NCI-H524 treated with DMSO at 0.1 percent for 48 hours (cell line): ENCODE measurements at places on chromosomes 13 and 19.

GRCh38 chr13:42487221-42487620, 86.7 kb upstream of the TNFSF11 start:
- DNase-seq, result no peak

GRCh38 chr13:26423629-26424028, 133.9 kb upstream of the WASF3 start:
- no peak for DNase-seq

- no peak for DNase-seq
These were observed 1703.6 kb upstream of the PRR20A start for GRCh38 chr13:55437162-55437561.

- no peak for DNase-seq
These were observed 1.9 kb upstream of the RAB20 start for GRCh38 chr13:110563463-110563774.

DNA sequence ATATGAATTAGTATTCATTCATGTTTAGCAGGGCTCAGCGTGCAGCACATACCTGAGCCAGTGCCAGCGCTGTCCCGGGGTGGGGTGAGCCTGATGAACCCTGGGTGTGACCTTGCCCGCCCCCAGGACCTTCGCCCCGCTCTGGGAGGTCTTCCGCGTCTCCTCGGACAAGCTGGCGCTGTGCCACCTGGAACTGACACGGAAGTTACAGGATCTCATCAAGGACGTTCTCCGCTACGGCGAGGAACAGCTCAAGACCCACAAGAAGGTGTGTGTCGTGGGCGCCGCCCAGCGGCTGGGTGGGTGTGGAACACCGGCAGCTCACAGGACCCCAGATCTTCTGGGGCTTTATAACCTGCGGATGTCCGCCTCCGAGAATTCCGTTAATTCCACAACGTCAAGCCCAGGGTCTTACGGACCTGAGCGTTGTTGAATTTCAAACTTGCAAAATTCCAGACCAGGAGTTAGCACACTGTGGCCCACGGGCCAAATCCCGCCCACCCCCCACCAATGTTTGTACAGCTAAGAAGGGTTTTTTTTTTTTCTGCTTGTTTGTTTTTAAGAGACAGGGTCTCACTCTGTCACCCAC, 15.4 kb downstream of the FCHO1 start:
- peak; percentile 61 for DNase-seq

DNA sequence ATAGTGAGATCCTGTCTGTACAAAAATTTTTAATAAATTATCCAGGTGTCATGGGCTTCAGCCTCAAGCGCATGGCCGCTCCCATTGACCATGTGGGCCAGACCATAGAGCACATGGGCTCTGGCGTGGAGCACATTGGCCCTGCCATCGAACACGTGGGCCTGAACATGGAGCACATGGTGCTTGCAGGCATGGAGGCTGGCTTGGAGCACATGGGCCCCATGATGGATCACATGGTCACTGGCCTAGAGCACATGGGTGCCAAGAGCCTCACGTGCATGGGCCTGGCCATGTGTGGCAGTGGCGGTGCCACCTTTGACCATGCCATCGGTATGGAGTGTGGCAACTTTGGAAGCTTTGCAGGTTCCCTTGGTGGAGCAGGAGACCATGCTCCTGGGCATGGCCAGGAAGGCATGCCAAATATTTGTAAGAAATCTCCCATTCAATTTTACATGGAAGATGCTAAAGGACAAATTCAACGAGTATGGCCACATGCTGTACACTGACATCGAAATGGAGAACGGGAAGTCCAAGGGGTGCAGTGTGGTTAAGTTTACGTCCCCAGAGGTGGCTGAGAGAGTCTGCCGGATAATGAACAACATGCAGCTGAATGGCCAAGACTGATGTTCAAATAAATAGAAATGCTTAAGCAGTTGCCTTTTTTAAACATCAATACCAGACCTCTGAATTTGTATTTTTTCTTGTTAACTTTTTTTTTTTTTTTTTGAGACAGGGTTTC, 21.3 kb upstream of the SLC1A5 start:
- no peak for DNase-seq

- no peak for DNase-seq
These were observed 68.2 kb downstream of the NHLRC3 start for GRCh38 chr13:39106216-39107005.

DNA sequence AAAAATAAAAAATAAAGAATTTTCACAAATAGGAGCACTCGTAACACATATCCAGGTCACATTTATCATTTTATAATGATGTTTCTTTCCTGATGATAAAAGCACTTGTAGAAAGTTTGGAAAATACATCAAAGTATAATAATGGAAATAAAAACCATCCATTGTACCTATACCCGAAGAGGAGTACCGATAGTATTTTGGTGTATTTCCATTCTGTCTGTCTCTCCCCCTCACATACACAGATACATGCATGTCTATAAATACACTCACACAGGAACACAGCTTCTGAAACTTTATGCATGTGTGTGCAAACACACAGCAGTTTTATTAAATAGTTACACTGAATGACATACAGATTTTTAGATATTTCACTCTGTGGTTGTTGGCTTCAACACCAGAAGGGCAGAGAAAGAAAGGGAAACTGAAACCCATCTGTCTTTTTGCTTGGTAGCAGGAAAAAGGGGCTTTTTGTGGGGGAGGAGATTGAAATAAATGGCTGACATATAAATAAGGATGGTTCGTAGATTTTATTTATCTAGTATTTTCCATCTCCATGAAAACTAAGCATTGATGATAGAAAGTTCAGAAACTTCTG, 114.8 kb downstream of the LRCH1 start:
- no peak for DNase-seq

DNA sequence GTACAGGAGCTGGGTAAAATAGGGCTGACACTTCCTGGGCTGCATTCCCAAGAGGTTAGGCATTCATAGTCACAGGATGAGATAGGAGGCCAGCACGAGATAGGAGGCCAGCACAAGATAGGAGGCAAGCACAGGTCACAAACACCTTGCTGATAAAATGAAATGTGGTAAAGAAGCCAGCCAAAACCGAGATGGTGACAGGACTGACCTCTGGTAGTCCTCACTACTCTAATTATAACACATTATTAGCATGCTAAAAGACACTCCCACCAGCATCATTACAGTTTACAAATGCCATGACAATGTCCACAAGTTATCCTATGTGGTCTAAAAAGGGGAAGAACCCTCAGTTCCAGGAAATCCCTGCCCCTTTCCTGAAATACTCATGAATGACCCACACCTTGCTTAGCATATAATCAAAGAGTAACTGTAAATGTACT, 20.9 kb upstream of the IGSF23 start:
- no peak for DNase-seq

DNA sequence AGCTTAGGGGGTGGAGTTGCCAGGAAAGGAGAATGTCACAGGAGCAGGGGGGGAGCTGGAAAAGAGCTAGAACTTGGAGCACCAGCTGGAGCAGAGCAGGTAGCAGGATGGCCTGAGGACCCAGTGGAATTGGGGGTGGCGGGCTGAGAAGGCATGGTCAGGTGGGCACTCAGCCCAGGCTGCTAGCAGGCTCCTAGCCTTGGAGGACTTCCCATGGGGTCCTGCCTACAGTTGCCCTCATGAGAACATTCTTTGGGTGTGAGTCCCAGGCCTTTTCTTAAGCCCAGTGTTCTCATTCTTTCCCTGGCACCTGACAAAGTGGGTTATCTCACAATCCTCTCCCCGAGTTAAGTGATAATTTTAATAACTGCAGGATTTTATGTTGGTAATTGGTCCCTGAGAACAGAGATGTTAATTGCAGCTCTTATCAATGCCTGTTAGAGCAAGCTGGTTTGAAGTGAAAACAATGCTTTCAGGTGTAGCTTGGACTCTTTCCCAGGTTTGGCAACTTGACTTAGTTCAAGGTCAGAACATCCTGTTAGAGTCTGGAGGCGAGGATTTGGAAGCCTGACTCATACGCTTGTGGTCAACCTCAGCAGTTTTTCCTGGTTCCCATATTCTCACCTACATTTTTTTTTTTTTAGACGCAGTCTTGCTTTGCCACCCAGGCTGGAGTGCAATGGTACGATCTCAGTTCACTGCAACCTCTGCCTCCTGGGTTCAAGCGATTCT, 18.1 kb upstream of the OLFM4 start:
- DNase-seq, result no peak

DNA sequence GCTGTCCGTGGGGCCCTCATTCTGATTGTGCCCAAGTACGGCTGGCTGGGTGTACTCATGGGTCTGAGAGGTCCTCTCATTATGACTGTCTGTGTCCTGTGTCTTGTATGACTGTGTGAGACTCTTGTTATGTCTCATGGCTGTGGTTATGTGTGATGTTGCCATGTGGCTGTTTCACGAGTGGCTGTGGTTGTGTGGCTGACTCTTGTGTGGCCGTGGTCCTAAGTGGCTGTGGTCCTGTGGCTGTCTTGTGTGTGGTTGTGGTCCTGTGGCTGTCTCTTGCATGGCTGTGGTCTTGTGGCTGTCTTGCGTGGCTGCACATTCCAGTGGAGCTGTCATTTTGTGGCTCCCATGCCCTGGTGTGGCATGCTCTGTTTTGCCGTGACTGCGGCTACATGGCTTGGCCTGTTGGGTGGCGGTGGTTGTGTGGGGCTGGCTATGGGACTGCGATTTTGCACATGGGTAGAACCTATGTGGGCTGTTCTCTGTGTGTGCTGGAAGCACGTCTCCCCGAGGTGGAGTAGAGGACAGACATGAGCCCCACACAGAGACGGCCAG, 2.5 kb downstream of the LYL1 start:
- no peak for DNase-seq

DNA sequence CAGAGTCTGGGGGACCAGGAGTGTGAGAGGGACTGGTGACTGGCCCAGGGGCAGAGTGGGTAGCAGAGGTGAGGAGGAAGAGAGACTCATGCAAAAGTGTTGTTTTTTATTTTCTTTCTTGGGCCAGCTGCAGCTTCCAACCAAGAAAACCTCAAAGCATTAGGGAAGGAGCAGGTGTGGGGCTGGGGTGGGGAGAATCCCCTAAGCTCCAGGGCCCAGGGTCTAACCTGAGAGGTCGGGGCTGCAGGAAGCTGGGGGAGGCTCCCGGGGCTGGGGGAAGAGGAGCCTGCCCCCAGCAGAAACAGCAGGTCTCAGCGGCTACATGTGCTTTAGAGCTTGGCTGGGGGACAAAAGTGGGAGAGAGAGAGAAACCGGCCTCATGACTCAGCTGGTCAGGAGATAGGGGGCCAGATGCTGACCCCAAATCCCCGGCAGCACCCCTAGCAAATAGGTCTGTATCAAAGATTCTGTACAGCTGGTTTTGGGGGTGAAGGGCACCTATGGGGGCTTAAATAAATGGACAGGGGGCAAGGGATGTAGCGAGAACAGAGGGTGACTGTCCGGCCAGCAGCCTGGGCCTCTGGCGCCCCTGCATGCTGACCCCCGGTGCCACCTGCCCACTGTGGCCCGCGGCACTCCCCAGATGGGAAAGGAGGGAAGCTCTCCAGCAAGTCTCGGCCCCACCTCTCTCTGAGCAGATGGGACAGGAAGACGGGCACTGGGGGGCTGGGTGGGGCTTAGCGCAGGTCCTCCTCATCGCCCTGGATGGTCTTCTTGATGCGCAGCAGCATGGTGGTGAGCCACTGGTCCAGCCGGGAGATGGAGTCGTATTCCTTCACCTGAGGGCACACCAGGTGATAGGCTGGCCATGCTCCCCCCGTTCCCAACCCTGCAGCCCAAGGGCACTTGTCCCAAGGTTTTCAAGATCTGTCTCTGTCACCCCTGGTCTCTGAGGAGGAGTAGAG, 3.8 kb upstream of the KPTN start:
- DNase-seq, result no peak

GRCh38 chr13:53124623-53125022, 96.0 kb downstream of the OLFM4 start:
- DNase-seq, result no peak

- no peak for DNase-seq
These were observed 50.7 kb upstream of the USP29 start for GRCh38 chr19:57068921-57069697.

GRCh38 chr19:5507065-5507909, 52.1 kb downstream of the ZNRF4 start:
- DNase-seq, result no peak

DNA sequence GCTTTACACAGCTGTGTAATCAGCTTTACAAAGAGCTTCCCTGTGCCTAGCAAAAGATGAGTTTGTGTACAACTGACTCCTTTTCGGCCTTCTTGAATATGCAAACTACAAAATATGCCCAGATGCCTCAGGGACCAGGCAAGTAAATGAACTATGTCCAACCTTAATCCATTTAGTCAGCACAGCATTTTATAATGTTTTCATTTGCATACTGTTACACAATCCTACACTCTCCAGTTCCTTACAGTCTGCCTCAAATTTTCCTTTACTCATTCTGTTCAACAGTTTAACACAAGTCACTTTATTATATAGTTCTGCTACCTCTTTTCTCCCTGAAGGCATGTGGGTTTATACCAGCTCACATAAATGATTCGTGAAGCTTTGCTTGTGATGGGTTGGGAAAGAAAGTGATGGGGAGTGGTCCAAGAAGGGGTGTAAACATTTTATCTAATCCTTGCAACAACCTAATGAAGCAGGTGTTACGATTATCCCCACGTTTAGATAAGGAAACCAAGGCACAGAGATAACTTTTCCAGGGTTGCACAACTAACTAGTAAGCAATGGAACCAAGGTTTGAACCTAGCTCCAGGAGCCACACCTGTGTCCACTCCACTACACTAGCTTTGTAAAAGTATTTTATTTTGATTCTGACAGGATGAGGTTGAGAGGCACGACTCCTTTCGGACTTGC, 3.3 kb upstream of the USP12 start:
- no peak for DNase-seq

DNA sequence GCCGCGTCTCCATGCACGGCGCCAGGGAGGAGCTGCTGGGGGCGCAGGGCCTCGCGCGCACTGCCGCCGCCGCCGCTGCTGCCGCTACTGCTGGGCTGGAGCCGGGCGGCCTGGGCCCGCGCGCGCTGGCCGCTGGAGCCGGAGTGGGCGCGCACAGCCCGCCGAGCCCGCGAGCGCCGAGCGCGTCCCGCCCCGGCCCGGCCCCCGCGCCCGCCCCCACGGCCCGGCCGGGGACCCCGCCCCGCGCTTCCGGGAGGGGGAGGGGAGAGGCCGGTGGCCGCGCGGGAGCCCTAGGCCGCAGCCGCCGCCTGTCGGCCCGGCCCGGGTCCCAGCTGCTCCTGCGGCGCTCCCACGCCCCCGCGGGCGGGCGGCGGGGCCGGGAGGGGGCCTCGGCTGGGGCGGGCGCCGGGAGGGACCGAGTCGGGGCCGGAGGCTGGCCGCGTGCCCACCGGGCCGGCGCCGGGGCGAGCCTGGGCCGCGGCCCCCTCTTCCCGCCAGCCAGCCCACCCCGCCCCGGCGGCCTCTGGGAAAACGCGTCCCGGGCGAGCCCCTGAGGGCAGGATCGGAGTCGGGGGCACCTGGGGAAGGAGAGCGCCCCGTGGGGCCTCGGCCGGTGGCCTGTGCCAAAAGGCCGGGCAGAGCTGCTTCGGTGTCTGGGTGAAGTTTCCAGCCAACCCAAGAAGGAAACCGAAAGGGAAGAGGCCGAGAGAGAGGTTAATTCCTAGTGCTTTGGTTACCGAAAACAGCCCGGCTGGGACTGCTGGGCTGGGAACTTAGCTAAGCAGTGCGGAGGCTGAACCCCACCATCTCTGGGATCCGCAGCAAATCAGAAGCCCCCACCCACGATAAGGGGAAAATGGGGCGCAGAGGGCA, at the start of gene STK24:
Gene STK24 (minus strand): TSS at position 145 of the 873 bp plus-strand sequence. CDS start 321 bp downstream, outside the sequence.
- DNase-seq, result no peak
